Omental fat pad (tissue), 4 donors: ENCODE measurements at places on chromosomes 5 and 9. TPM values are rescaled to one million over a fixed set of nuclear protein-coding genes. Genes with fewer than 3 reads are reported as not detected.

OR1Q1 gene
- not detected for total RNA-seq

SMU1 gene
- total RNA-seq, result 18.3 TPM

ENC1 gene
- 22.1 TPM for total RNA-seq

SMIM32 gene
- not detected for total RNA-seq

RFESD gene
- 1.3 TPM for total RNA-seq

GAPT gene
- total RNA-seq, result 1.8 TPM
